ENCODE measurements at places on chromosomes 2 and 18.

DNA sequence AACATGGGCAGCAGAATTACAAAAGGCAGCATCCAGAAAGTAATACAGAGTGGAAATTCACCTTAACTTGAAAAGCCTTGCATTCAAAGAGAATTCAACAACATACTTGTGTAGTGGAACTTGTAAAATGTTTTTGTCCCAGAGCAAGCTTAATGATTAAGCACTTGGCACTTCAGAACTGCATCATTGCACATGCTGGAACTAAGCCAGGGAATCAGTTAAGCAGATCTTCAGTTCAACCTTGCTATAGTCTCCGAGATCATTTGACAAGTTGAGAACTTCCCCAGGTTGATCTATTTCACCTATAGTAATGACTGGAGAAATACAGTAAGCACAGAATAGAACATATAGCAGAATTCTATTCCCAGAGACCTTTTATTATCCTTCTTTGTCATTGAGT lies 1337.2 kb upstream of the NXPH2 start:
- DNase-seq, result no peak

DNA sequence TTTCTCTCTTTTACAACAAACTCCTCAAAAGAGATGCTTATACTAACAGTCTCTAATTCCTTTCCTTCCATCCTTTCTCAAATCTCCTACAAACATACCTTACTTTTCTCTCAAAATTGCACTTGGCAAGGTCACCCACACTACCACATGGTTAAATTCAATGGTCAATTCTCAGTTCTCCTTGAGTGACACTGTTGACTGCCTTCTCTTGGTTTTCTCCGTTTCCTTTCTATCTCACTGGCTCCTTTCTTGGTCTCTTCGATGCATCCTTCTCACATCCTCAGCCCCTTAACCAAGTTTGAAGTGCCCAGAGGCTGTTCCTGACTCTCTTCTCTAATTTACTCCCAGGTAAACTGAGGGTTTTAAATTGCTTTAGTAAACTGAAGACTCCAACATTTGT lies 12.5 kb downstream of the C1D start:
- no peak for DNase-seq

GRCh38 chr2:240672076-240672700 lies 10.5 kb downstream of the AQP12B start:
- no peak for DNase-seq

GRCh38 chr2:144827404-144827803 lies 307.5 kb upstream of the ZEB2 start:
- DNase-seq, result no peak

- peak; percentile 45 for DNase-seq
Measured at GRCh38 chr18:46917803-46918600, 600 bp downstream of the KATNAL2 start.

DNA sequence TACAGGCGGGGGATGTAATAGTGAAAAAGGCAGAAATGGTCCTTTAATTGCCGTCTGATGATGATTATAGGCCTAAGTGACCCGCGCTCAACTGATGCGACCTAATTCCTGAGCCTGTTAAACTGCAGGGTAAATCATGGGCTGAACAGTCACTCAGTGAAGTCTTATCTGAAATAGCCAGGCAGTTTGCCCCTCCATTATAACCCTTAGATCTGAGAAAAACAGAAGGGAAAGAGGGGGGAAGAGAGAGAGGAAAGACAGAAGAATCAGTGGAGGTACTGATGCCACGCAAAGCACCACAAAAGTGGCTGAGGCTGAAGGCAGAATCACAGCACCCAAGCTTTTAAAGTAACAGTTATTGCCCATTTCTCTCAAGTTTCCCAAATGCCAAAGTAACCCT lies 73.1 kb upstream of the DNMT3A start:
- no peak for DNase-seq

GRCh38 chr2:225598897-225599296 lies 199.4 kb downstream of the NYAP2 start:
- DNase-seq, result peak; percentile 2

- no peak for DNase-seq
Measured at GRCh38 chr2:36376992-36377738, 21.6 kb downstream of the CRIM1 start.

DNA sequence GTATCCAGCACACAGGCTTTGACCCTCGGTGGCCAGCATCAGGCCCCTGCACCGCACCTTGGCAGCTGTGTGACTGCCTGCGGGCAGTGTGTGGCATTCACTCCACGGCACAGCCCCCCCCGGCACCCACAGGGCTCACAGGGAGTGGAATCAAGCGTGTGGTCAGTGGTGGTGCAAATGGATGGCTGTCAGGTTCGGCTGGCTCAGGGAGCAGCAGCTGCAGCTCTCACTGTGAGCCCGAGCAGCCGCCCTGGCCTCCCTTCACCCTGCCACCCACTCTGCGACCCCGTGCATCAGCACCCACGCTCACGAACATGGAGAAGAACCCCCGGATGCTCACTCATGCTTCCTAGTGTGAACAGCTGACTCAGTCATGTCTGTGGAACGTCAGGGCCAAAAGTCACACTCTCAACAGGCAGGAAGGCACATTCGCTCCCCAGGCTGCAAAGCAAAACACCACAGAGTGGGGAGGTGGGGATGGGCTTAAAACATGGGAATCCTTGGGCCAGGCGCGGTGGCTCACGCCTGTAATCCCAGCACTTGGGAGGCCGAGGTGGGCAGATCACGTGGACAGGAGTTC lies 41.5 kb upstream of the GPC1 start:
- no peak for DNase-seq

DNA sequence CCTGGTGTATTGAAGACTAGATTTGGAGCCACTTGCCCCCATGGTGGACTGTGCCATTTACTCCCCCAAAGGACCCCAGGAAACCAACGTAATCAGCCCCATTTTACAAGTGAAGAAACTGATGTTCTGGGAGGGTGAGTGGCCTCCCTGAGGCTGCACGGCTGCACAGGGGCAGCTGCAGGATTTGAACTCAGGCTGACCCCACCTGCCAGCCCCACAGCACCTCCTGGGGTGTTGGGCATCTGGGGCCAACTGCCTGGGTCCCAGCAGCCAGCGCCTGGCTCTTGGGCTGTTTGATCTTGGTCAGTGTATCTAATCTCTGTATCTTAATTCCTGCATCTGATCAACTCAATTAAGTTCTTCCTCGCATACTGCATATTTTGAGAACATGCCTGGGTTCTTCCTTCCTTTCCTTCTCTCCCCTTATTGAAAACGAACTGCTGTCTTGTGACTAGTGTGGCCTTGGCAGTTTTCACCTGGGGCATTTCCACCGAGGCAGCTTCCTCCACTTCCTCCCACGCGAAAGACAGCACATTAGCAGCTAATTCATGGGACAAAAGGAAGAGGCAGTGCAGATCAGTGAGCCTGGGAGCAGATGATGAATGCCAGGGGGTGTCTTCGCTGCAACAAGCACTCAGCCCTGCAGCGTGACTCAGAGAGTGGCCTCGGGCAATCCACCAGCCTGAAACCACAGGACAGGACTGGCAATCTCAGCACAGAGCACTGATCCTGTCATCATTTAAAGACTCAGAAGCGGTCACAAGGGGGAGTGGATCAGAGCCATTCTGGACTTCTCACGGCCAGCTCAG lies 184.1 kb upstream of the RAB12 start:
- DNase-seq, result no peak

All from fibroblast of the conjunctiva (primary cell).